ENCODE measurements at places on chromosomes 1 and 21.
A peak's percentile ranks its signal among the peaks of the same experiment; 100 is the strongest.

DNA sequence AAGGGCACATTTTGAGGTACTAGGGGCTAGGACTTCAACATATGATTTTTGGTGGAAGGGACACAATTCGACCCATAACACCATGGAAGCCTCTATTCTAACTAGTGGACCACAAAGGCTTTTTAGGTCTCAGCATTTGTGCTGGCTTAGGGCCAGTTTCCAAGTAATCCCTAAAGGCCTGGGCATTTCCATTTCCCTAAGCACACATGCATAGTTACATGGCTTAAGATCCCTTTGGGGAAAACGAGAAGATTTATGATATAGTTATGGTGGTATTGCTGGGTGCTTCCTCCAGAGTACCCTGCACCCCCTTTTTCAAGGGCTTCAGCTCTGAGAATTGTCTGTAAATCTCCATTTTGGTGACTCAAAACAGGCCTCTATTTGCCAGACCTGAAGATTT is 28.2 kb upstream of the TMEM54 start:
- DNase-seq = no peak
- H3K4me3 ChIP-seq = no peak overlapping the region
- H3K36me3 ChIP-seq = peaks cover 3% of the 10 kb centered on the region
- H3K27ac ChIP-seq = no peak overlapping the region
- peaks cover 15% of the 10 kb centered on the region for H3K4me1 ChIP-seq

DNA sequence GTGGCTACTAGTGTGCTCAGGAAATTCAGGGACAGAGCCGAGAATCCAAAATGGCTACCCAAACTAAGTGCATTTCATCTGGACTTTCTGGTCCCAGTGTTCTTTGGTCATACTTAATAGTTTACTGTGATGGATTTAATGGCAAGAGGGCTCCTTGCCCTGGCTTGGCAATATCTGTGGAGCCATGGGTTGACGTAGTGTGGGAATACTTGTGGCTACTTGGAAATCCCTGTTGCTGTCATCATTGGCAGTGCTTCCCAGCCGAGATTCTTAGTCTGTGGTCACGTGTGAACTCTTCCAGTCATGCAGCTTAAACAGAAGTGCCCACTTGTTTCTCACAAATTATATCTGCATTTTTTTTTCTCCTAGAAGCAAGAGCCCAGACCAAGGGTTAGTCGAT is 198.9 kb downstream of the HS2ST1 start:
- H3K27ac ChIP-seq = no peak overlapping the region
- H3K4me1 ChIP-seq = no peaks in the 10 kb centered on the region
- DNase-seq = no peak
- no peaks in the 10 kb centered on the region for H3K27me3 ChIP-seq
- no peak overlapping the region for H3K4me3 ChIP-seq

GRCh38 chr21:41536076-41536826 is 28.3 kb upstream of the TMPRSS2 start:
- H3K4me1 ChIP-seq = no peaks in the 10 kb centered on the region
- H3K36me3 ChIP-seq = no peaks in the 10 kb centered on the region
- H3K27me3 ChIP-seq = peaks cover 35% of the 10 kb centered on the region
- no peak overlapping the region for H3K27ac ChIP-seq
- H3K4me3 ChIP-seq = no peak overlapping the region
- no peak for DNase-seq

DNA sequence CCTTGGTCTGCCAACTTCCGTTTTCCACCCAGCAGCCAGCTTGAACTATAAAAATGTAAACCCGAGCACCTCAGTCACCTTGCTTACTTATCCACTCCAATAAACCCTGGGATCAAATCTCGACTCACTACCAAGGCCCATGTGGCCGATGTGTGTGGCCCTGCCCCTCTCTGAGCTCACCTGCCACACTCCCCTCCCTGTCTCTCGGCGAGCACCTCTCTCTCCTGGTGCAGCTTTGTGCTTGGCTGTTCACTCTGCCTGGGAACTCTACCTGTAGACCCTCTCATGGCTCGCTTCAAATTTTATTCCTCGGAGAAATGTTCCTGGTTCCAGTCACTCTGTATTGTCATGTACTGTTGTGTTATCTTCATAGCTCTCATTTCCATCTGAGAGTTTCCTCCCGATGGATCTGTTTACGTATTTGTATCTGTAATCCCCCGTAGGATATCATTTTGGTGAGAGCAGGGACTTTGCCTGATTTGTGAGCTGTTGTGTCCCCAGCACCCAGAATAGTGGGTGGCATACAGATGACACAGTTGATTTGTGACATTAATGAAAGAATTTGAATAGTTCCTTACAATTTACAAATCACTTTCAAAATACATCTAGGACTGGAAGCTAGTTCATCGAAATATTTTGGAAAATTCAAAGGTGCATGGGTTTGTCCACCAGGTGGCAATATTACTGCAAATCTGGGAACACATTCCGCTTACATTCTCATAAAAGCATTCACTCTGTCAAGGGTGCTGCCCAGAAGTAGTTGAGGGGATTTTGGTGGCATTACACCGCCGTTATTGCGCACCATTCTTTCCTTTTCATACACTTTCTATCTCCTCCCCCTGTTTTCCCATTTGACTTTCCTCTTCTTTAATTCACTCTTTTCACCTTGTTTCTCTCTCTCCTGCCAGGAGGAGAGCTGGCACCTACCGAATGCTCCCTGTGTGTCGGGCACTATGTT is 95.3 kb downstream of the ABCA4 start:
- no peak overlapping the region for H3K4me3 ChIP-seq
- H3K36me3 ChIP-seq = no peaks in the 10 kb centered on the region
- DNase-seq = no peak
- no peak overlapping the region for H3K27ac ChIP-seq
- no peaks in the 10 kb centered on the region for H3K4me1 ChIP-seq

DNA sequence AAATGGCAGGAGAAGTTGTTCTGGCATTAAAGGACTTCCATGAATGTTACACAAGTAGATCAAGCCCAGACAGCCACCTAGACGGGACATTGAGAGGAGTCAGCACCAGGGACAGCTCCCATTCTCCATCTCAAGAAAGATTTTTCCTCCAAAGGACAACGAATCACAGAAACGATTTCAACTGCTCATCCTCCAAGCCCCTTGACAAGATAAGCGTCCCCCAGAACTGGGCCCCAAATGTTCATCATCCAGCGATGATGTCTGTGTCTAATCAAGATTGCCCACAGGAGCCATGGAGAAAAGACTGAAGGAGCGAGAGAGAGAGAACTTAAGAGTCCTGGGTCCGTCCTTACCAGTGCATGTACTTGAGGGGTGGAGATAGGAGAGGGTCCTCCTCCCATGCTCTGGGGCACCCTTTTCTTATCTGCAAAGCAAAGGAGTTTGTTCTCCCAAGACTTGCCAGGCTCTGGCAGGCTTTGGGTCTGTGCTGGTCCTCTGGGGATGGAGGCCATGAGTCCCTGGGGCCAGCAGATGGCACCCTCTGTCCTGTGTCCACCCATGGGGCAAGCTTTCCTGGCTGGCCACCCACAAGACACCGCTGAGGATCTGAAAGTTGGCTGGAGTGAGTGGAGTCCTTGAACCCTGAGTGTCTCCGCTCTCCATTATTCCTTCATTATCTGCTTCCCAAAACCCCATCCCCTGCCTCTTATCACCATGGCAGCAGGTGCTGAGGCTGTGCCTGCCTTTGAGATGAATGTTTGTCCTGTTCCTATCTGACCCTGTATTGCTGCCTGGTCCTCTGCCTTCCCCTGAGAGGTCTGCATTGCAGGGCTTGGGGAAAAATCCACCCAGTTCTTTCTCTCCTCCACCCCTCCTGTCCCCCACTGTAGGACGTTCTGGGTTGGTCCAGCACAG is 164.6 kb downstream of the ACTL8 start:
- no peaks in the 10 kb centered on the region for H3K4me1 ChIP-seq
- no peaks in the 10 kb centered on the region for H3K36me3 ChIP-seq
- no peak overlapping the region for H3K27ac ChIP-seq
- H3K4me3 ChIP-seq = no peak overlapping the region

DNA sequence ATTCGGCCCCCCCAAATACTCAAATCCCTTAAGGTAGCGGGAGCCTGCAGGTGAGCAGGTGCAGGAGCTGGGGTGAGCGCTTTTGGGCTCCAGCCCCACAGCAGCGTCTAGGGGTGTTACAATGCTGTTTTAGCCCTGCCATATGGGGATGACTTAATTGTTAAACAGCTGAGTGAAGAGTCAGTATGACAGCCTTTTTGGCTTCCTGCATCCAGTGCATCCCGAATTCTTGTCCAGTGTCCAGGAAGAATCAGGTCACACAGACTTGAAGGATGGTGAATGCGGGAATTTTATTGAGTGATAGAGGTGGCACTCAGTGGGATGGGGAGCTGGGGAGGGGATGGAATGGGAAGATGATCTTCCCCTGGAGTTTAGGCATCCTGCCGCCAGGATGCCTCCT is 30.4 kb upstream of the HHAT start:
- peaks cover 53% of the 10 kb centered on the region for H3K27me3 ChIP-seq
- no peaks in the 10 kb centered on the region for H3K36me3 ChIP-seq
- H3K4me1 ChIP-seq = no peaks in the 10 kb centered on the region

DNA sequence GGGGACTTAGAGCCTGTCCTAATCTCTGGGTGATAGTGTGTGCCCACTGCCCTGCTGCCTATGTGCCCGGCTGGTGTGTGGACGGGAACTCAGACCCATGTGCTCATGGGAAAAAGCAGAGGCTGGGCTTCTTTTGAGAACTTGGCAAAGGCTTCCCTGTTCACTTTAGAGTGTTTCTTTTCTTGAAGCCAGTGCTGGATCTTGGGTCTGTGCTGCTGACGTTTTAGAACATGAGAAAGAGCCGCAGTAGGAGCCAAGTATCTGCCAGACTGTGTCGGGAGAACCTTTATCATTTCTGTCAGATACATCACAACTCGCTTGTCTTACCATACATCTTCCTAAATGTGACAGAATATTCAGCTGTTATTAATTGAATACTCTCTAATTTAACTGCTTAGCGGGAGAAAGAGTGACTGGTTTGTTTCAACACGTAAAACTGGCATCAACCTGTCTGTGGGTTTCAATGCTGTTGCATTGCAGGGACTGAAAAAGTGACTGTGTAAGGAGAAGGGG is 195.2 kb downstream of the PBX1 start:
- no peaks in the 10 kb centered on the region for H3K36me3 ChIP-seq
- no peaks in the 10 kb centered on the region for H3K4me1 ChIP-seq
- no peak for DNase-seq
- no peaks in the 10 kb centered on the region for H3K27me3 ChIP-seq

DNA sequence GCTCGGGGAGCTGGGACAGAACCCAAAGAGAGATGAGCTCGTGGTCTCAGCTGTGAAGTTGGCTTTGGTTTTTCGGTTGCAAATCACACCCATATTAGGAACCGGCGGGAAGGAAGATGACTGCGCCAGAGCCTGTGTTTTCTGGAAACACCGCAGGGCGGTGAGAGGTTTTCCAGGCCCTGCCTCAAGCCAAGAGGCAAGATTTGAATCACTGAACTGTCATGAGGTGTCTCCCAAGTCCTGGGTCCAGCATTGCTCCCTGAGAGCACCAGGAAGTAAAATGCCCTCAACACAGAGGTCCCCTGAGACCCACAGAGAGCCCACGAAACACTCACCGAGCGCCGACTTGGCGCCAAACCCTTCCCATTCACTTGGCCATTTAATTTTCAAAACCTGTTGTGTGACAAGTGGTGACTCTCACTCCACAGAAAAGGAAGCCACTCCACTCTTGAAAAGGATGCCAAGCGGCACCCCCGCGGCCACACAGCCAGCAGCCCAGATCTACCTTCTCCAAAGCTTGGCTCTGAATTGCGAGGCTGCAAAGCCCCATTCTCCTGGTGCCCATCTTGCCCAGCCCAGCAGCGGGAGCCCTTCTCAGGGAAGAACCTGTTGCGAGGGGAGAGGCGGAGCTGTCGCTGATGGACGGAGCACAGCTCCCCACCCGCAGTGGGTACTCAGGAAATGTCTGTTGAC is 99.0 kb upstream of the RUNX3 start:
- H3K27me3 ChIP-seq = no peaks in the 10 kb centered on the region
- peaks cover 64% of the 10 kb centered on the region for H3K4me1 ChIP-seq
- H3K27ac ChIP-seq = peak overlapping the region; percentile 96
- H3K4me3 ChIP-seq = peak overlapping the region; percentile 65

Measured in activated T-cell treated with anti-CD3 and anti-CD28 coated beads, Interleukin-2, amount 50 U/mL, for 24 hours (primary cell).